Activated CD4-positive, alpha-beta T cell treated with anti-CD3 and anti-CD28 coated beads, Interleukin-10, Interleukin-2, amounts not matched to agents 100 ng/mL and 50 ng/mL, durations not matched to agents 16 hours and 8 hours (primary cell): ENCODE measurements at places on chromosomes 5 and 9.
A peak's percentile ranks its signal among the peaks of the same experiment; 100 is the strongest.

DNA sequence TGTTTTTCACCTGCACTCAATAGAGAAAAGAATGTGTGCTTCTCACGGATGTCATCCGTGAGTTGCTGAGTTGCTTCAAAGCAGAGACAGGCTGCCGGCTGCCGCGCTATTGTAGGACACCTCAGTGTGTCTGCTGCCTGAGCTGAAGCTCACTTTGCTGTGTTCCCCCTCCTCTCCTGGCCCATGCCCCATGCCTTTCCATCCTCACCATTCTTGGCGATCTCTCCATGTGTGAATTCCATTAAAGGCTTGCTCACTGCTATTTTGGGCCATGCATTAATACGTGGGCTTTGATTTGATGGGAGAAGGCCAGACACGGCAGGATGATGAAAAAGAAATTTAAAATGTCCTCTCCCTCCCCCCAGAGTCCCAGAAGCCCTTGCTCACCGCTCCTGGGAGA, 14.5 kb downstream of the ADAM19 start:
- DNase-seq = no peak

GRCh38 chr5:18329328-18329727, 695.1 kb downstream of the TAF11L14 start:
- no peak for DNase-seq

GRCh38 chr5:172871536-172871935, 37.5 kb downstream of the ERGIC1 start:
- no peak for DNase-seq

DNA sequence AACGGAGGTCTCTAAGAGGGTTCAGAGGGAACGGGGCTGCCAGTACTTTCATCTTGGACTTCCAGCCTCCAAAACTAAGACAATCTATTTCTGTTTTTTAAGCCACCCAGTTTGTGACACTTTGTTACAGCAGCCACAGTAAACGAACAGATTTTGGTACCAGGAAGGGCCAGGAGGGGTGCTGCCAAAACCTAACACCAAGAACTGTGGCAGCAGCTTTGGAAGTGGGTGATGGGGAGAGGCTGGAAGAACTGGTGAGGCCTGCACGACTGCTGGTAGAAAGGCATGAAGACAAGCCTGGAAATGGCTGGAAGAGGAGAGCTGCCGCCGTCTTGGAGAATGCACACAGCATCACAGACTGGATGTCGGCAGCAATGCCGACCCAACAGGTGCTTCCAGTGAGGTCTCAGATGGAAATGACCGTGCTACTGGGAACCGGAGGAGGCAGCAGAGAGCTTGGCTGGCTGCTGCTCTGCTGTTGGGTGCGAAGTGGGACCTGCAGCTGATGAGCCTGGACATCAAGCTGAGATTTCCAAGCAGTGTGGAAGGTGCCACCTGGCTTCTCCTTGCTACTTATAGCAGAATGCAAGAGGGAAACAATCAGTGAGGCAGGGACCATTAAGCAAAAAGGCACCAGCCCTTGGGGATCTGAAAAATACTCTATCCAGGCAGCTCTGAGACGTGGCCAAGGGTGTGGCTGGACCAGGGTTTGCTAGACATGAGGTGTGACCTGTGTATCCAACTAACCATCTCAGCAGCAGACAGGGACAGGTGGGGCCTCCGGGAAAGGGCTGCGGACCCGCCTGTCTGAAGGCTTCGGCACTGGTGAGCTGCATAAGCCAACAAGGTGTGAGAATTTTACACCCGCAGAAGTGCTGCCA, 4.7 kb upstream of the TMEM210 start:
- DNase-seq = peak; percentile 49

DNA sequence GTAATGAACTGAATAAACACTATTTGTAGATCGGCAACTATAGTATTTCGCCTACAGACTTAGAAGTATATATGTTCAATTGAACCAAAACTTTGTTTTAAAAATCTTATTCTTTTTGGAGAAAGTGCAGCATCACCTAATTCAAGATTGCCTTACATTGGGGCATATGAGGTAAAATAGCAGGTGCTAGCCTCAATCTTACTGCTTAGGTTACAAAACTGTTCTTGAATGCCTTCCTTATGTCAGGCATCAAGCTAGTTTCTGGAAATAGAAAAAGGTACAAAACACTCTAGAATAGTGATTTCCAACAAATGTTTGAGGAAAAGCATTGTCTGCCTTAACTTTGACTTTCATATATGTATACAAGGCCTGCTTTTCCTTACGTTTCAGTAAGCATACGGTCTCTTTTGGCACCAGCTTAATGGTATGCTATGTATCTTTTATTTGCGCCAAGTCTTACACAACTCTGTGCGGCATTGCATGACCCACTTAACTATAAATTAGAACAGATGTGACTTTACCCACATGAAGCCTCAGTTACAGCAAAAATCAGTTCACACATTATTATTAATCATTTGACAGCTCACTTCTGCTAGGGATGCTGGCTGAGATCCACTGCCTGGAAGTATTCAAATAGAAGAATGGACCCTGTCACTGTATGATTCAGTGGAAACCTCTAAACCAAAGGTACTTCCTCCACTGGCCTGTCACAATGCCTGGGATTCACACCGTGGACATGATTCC, 174.1 kb downstream of the PRELID2 start:
- DNase-seq = no peak

DNA sequence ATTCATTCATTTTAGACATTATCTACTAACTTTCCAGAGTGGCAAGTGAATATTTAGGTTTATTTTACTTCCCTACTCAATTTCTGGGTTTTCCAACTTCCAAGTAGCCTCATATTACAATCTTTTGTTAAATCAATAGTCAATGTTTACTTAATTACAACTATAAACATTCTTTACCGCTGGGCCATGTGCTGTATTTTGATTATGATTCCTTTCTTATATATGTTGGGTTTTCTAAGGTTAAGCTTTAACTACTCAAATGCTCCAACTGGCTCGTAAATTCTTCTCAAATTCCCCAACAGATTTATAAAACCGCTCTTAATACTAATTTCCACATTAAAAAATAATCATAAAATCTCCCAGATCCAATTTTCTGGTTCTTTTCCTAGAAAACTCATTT, 110.1 kb upstream of the ABCA1 start:
- no peak for DNase-seq

DNA sequence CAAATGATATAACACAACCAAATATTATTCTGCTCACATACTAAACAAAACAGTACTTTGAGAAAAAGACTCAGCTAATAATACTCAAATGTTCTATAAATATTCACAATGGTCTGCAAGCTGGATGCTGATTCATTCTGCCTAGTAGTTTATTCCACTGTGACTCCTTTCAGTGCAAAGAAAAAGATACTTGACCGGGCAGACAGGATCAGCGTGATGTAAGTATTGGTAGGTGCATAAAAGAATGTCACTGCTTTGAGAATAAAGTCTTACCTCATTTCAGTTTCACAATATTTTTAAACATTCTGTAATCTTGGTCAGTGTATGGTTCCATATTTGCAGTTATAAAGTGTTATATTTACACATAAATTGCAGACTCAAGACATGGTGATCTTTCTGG, 223.0 kb upstream of the NUDT12 start:
- no peak for DNase-seq

GRCh38 chr9:33263131-33264002, 1.1 kb downstream of the BAG1 start:
- peak; percentile 30 for DNase-seq

DNA sequence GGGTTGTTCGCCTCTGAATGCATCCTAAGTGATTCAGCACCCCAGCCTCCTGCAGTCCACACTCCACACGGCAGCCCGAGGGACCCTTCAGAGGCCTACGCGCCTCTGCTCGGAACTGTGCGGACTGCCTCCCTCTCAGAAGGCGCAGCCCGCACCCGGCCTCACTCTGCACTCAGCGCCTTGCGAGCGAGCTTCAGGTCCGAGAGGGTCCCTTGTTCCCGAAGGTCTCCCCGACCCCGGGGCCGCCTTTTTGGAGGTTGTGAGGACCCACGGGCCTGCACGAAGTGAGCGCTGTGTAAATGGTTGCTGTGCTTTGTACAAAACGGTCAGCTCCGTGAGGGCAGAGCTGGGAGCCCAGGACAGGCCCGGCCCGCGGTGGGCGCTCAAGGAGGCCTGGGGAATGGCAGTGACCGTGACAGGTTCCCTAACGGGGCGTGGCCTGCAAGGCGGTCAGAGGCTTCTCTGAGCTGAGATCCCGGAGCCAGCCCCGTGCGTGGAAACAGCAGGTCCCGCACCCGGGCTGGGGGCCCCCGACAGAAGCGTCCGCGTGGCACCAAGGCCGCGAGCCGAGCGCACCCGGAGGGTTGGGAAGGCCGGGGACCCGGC, 698 bp upstream of the CACNA1B start:
- DNase-seq = no peak

DNA sequence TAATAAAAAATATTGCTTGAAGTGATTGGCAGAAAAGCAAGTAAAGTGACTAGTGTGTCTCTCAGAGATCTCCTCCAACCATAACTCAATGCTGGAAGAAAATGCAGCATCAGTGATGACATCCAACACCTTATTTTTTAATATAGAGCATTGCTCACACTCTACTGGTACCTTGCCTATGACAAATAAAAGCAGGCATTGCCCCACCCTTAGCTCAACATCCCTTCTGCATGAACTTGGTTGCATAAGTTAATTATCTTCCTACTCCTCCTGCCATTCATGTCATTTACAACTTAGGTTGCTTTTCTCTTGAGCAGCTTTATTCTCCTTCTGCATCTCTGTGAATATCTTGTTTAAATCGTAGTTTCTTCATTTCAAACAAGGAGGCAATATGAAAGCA, 41.2 kb downstream of the FEM1C start:
- DNase-seq = no peak

DNA sequence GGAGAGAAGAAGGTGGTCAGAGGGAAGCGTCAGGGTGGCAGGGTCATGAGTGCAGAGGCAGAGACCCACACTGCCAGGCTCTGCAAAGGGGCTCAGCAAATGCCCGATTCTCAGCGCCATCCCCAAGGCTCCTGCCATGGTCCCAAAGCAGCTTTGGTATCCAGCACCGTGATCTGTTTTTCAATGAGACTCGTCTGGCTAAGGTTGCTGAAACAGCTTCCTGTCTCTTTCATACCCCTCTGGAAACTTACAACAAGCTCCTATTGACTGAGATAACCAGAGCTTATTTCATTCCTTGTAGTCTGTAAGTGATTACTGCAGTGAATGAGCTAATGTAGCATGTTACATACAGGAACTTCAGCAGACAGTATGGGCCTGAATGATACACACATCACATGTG, 568.6 kb upstream of the DAP start:
- no peak for DNase-seq

DNA sequence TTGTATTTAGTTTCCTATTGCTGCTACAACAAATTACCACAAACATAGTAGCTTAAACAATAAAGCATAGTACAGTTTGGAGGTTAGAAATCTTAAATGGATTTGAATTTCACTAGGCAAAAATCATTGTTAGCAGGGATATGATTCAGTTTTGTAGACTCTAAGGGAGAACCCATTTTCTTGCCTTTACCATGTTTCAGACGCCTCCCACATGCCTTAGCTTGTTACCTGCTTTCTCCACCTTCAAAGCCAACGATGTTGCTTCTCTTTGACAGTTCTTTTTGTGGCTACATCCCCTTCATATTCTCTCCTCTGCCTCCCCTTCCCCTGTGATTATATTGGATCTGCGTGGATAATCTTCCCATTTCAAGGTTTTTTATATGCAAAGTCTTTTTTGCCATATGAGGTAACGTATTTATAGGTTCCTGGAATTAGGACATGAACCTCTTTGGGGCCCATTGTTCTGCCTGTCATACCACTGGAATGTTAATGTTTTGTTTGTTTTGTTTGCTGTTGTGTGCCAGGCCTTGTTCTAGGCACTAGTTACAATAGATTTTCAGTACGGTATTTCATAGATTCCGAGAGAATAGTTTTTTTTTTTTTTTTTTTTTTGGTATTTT, 54.1 kb downstream of the UHRF2 start:
- no peak for DNase-seq

- DNase-seq = no peak
These were observed 18.0 kb downstream of the TLR4 start for GRCh38 chr9:117722108-117722761.

DNA sequence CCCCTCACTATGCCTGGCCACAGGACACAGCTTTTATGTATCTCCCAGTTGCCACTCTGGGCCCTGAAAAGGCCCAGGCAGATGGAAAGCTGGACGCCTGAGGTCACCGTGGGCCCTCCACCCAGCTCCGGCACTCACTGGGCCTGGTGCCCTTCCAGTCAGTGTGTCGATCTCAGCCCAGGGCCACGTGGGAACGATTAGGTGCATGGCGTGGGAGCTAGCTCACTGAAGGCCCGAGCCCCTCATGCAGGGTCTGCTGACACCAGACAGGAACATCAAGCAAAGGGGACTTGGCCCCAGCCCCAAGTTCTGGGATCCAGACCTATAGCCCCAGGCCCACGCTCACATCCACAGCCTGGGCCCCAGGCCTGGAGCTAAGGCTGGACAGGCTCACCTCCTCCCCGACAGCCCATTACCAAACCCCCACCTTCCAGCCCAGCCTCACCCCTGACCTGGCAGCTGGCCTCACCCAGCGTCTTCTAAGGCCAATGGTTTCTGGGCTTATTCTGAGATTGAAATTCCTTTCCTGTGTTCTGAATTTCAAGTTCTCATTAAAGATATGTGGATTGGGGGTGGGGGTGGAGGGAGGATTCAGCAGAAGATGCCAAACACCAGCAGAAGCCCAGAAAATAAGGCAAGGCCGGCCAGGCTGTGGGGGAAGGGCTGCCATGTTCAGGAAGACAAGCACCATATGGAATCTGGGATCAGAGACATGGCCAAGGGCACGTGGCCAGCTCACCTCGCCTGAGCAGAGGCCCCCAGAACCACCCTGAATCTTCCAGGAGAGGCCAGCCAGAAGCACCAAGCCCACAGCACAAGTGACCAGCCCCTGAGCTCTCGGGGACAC, 74.5 kb downstream of the ADAMTS2 start:
- DNase-seq = no peak
